ENCODE measurements at places on chromosomes 12 and 14.

- DNase-seq: no peak
Measured at GRCh38 chr12:26298785-26299621, 103.6 kb downstream of the SSPN start.

DNA sequence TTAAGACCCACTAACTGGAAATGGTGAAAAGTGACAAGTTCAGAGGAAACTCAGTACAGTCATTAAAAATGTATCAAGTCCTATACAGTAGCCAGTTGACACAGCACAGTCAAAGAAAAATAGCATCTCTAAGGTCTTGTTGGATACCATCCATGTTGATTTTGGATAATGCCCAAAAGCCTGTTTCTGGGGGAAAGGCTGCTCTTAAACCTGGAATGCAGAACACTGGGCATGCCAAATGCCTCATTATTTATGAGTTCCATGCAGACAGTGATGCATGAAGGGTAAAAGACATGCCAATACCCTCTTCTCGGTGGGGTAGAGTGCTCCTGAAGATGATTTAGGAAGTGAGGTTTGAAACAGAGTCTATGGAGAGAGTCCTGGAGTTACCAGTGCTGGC, 29.6 kb downstream of the KCNK13 start:
- DNase-seq: peak; percentile 14

DNA sequence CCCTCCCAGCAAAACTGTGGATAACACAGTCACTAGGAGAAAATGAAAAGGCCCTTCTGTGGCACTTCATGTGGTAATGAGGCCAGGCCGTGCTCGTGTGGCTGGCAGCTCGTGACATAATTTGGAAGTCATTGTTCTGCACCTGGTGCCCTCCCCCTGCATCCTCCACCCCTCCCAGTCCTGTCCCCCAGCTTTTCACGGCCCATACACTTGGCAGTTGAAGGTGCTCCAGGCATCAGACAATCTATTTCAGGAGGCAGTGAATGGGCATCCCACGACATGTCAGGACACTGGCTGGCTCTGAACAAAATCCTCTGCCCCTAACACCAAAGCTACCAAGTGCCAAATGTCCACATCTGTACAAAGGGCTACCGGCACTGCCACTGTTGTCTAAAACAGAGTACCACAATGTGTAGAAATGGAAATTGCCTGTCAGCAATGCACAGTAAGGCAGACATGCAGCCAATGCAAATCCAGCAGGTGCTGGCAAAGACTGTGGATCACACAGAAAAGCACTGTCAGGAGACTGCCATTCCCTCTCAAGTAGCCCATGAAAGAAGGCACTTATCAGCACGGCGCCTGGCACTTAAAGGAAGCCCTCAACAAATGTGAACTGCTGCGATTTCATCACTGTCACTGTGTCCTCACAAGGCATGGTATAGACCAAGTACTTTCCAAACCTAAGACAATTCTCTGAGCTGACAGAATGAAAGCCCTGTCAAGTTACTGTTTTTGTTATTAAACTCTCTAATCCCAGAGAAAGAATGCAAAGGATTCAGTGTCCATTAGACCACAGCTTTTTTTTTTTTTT, 39.1 kb downstream of the CORO1C start:
- DNase-seq: no peak

- DNase-seq: no peak
Measured at GRCh38 chr14:104171029-104171697, 32.8 kb downstream of the KIF26A start.
